ENCODE measurements at places on chromosomes 3 and 15.

DNA sequence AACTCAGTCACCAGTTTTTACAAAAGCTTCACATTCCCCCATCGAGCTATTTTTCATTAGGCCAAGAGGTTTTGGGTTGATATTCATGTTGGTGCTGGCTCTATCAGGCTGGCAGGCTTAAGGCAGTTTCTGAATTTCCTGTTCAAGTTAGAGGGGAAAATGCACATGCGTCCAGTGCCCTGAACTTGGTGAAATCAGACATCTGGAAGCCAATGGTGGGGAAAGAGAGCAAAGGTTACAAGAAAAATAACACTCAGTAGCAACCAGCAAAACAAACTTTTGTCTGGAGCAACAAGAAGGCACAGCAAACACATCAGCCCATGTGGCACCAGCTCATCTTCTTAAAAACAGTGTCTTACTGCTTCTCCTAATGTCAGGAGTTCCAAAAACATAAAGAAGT, 155.6 kb upstream of the TSC22D2 start:
- no peak for DNase-seq

GRCh38 chr3:53114011-53114400, 16.2 kb downstream of the RFT1 start:
- peak; percentile 80 for DNase-seq

DNA sequence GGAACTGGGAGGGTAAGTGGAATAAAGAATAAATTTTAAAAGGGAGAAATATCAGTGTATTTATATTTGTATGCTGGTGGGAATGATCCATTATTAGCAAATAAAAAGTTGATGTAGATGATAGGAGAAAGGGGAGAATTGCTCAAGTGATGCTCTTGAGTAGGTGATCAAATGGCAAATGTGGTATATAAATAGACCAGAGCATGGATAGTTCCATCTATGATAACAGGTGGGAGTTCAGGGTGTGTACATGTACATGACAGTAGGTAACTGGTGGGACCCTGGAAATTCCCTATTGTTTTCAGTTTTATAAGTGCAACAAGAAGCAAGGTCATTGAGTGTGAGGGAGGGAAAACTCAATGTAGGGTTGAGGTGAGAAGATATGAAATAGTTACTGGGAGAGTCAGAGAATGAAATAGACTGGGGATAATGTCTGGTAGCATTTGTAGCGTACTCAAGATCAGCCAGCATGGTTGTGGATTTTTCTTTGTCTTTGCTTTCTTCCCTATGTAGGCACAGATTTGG, 31.3 kb upstream of the EBLN2 start:
- DNase-seq, result no peak

- no peak for DNase-seq
Observed at GRCh38 chr3:119989981-119990655, 104.1 kb downstream of the GSK3B start.

GRCh38 chr15:39125904-39126303, 455.0 kb upstream of the THBS1 start:
- no peak for DNase-seq

DNA sequence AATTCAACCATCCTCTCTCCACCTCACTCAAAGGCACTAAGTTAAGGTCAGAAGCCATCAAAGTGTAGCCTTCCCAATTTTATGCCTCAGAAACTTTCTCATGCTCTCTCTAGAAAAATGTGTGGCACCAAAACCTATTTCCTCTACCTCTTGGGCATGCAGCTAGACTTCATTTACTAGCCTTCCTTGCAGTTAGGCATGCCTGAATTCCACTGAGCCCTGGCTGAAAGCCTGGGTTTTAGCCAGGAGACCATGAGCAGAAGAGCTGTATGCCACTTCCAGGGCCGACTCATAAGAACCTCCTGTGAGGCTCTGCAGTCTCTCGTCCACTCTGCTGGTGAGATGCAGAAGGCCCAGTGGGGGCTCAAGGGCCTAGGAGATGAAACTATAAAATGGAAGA, 145.0 kb downstream of the MYLK start:
- no peak for DNase-seq

GRCh38 chr3:53531749-53532148, 37.3 kb downstream of the CACNA1D start:
- no peak for DNase-seq

All from left hindlimb (tissue), 1 donor.